HEK293T (cell line): ENCODE measurements at places on chromosomes 5 and 9.

- DNase-seq: no peak
Measured at GRCh38 chr5:75055727-75056144, 3.4 kb upstream of the GCNT4 start.

- DNase-seq: no peak
Measured at GRCh38 chr9:79945016-79945415, 373.3 kb downstream of the TLE4 start.

GRCh38 chr5:137997726-137998213, 35.1 kb downstream of the FAM13B start:
- no peak for DNase-seq

DNA sequence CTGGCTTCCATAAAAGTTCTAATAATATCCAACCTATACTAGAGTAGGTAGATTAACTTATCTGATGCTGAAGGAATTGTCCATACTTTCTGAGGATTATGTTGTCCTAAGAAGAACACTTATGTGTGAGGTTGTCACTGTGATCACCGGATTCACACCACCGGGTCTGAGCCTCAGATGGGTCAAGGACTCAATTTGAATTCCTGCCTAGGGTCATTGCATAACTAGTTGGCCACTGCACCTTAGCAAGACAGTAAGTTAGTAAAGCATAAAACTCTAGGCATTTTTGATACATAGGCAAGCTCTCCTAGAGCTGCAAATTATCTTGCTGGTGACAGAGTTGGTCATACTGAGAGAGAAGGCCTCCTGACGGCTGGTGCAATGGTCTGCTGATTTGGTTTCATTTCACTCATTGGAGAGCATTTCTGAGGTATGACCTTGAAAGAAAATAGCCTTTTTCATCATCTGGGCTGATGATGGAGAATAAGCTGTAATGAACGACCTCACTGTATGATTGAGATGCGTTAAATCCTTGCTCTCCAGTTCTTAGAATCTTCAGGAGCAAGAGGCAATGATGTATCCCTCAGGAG, 72.0 kb upstream of the CKMT2 start:
- no peak for DNase-seq

DNA sequence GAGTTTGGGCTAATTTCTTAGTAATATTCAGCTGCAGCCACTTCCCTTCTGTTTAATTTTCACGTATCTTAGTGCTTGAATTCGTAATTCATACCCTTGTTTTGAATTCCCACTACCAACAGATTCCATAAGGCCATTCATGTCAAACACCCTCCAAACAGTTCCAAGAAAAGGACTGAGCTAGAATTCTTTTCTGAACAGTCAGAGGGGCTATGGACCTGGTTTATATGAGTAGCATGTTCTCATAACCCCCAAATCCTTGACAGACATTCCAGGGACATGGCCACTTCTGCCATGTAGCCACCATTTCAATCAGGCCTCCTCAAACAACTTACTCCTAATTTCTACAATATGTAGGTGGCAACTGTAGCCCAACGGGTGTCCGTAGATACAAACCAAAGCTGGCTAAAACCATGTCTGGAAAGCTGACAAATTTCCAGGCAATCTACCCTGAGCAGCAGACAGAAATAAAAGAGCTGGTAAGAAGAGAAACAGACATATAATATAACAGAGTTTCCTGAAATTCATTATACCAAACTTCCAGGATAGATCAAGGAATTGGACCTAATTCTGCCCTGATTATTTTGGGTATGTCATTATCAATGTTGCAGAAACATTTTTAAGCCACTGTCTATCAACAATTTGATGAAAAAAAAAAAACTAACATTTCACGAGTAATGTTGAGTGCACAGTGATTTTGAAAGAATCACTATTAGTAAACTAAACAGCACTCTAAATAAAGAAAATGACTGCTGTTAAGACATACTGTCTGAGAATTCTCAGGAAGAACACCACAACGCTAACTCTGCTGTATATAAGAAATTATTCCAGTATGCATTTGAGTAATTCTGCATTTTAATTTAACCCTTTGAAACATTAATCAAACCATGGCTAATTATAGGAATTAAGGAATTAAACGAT, 40.7 kb downstream of the EBF1 start:
- DNase-seq: no peak

- DNase-seq: no peak
Measured at GRCh38 chr5:56229111-56229510, 4.0 kb downstream of the ANKRD55 start.

GRCh38 chr9:91034976-91035824, 233.6 kb downstream of the SYK start:
- DNase-seq: no peak

GRCh38 chr5:68562308-68562707, 346.8 kb downstream of the PIK3R1 start:
- DNase-seq: no peak

- no peak for DNase-seq
Measured at GRCh38 chr9:129383019-129383560, 205.0 kb upstream of the IER5L start.

- no peak for DNase-seq
Measured at GRCh38 chr5:122258241-122258640, 53.8 kb upstream of the SNCAIP start.
